Psoas muscle (tissue), 8 donors: ENCODE measurements at places on chromosomes 16 and 17. TPM values are rescaled to one million over a fixed set of nuclear protein-coding genes. Genes with fewer than 3 reads are reported as not detected.

The HSD11B2 gene
- 0.71 TPM for total RNA-seq

The FBXW10 gene
- total RNA-seq, result 0.52 TPM

The TNS4 gene
- 0.06 TPM for total RNA-seq

The ACSM2A gene
- 0.24 TPM for total RNA-seq

The BOLA2B gene
- 54.4 TPM for total RNA-seq
